Inflammatory macrophage treated with lipopolysaccharide for 1 hour (primary cell): ENCODE measurements at places on chromosomes 16 and 17.

GRCh38 chr16:65769055-65769465, 597.4 kb upstream of the CDH5 start:
- no peak for DNase-seq

DNA sequence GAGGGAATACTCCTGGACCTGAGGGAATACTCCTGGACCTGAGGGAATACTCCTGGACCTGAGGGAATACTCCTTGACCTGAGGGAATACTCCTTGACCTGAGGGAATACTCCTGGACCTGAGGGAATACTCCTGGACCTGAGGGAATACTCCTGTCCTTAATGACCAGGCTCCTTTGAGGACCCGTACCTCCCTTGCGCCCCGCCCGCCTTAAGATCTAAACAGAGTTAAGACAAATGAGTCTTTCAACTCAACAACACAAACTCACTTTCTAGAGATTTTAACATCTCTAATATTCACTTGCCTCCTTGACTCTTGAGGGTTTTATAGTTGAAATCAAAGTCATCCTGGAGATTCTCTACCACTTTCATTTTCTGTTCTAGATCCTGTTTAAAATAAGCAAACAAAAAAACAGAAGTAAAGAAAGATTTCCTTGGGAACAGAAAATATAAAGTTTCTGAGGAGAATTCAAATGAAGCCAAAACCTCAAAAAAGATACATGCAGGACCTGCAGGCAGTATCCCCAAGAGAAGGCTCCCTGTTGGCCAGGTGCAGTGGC, 49.7 kb downstream of the STAT3 start:
- no peak for DNase-seq

GRCh38 chr17:41420134-41420533, 4.3 kb downstream of the KRT37 start:
- no peak for DNase-seq

DNA sequence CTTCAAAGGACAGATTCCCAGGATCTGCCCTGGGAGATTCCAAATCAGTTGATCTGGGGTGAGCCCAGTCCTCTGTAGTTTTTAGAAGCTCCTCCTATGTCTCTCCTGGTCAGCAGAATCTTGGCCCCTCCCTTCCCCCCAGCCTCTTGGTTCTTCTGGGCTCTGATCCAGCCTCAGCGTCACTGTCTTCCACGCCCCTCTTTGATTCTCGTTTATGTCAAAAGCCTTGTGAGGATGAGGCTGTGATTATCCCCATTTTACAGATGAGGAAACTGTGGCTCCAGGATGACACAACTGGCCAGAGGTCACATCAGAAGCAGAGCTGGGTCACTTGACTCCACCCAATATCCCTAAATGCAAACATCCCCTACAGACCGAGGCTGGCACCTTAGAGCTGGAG, 840 bp upstream of the CDH5 start:
- DNase-seq = peak; percentile 37
